ENCODE measurements at places on chromosomes 6 and 20.
A peak's percentile ranks its signal among the peaks of the same experiment; 100 is the strongest.

DNA sequence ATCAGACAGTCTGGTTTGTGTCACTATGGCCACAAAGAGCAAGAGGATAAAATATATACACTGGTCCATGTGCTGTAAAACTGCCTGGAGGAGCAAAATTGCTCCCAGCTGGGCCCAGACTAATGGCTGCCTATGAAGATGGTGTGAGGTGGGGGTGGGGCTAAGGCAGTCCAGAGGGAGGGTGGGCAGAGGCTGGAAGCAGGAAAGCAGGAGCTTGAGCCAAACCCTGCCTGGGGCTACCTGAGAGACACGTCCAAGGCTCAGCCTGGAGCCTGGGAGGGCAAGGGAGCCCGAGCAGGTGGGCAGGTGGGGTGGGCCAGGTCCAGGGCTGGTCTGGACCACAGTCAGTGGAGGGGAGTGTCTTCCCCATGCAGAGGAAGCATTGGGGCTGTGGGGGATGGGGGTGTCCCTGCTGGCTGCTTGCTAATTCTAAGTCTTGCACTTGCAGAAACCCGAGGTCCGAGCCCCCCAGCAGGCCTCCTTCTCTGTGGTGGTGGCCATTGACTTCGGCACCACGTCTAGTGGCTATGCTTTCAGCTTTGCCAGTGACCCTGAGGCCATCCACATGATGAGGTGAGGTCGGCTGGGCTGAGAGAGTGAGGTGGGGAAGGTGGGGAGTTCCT, 9.5 kb downstream of the HSPA12B start:
- no peak for DNase-seq

GRCh38 chr6:23953976-23954375, 172.0 kb upstream of the NRSN1 start:
- no peak for DNase-seq

- DNase-seq, result no peak
Measured at GRCh38 chr6:3750317-3751076, 1.0 kb downstream of the PXDC1 start.

- no peak for DNase-seq
Measured at GRCh38 chr6:1540864-1541521, 68.7 kb upstream of the FOXC1 start.

DNA sequence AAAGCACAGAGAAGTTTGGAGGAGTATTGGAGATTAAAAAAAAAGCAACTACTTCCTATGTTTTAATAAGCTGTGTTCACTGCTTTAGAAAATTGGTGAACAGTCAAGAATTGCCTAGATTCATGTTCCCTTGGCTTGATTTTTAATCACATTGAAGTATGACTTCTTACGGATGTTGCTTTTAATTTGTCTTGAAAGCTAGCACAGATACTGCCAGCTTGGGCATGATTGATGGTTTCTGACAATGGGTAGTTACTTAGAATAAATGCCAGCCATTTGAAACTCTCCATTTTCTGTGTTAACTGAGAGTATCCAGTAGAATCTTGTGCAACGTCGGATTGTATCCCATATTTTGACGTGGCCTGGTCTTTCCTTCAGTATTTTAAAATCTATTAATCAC, 178.0 kb downstream of the DTNBP1 start:
- no peak for DNase-seq

DNA sequence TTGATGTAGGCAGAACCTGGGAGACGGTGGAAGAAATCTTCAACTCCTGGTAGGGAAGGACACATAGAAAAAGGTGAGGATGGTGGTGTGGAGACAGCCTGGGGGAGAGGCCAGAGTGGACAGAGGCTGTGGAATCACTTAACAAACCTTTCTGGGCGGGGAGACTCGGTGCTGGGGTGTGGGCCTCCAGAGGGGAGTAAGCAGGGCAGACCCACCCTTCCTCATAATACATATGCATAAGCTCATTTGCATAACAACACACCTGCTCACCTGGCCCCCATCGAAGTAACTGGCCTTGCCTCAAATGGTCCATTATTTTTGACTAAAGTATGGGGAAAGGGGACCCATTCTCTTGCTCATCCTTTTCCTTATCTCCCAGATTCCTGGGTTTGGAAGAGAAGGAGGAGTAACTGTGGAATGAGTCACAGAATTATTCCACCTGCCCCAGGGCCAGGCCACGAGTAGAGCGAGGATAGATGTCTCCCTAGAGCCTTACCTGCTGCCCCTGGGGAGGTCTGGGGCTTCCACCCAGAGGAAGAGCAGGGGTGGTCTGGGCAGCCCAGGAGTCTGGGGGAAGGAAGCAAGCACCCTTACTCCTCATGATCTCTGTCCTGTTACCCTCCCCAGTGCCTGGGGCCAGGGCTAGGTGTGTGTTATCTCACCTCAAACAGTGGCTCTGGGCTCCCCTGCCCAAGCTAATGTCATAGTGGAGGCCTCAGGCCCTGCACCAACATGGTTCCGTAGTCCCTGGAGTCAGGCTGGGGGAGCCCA, 10.7 kb upstream of the VEGFA start:
- DNase-seq, result no peak

- no peak for DNase-seq
Measured at GRCh38 chr6:91130126-91130525, 543.3 kb upstream of the MAP3K7 start.

- no peak for DNase-seq
Measured at GRCh38 chr6:6685249-6686040, 96.9 kb downstream of the LY86 start.

DNA sequence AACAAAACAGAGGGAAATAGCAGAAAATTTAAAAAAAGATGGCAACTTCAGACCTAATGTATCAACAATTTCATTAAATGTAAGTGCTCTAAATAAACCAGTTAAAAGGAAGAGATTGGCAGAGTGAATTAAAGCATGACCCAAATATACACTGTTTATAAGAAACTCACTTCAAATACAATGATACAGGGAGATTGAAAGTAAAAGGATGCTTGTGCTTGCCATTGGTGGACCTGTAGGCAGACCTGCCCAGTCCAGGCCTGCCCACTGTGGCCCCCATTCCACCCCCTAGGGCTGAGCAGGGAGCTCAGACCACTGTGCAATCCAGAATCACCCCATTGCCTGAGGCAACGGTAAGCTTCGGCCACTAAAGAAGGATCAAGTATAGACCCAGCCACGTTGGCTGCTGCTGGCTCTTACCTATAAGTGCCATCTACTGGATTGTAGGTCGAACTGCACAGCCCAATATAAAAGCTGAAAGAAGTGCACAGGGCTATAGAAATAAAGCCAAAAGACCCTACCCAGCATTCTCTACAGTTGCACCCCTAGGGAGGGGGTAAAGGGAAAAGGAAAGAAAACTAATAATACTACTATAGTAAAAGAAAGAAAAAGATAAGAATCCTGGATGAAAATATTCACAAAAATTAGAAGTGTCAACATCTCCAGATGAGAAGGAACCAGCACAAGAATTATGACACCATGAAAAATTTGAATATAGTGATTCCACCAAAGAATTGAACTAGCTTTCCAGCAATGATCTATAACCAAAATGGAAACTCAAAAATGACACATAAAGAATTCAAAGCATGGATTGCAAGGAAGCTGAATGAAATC, 36.1 kb downstream of the PSMB1 start:
- DNase-seq, result peak; percentile 51

DNA sequence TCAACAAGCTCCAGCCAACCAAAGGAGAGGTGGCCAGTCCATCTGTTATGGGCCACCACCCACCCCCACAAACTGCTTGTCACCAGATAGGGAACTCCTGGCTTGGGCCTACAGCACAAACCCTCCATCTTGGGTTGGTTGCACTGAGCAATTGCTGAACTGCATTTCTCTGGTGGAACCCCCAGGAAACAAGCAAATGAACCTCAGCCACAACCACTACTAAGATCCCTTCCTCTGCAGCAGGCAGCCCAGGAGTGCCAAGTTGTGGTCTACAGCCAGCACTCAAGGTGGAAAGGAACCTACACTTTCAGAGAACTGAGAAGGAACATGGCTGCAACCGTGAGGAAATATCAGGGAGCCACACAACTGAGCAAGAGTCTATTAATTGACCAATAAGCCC, 171.6 kb downstream of the TMEM200A start:
- DNase-seq, result no peak

GRCh38 chr6:42017021-42017643, 33.2 kb upstream of the TAF8 start:
- peak; percentile 50 for DNase-seq

DNA sequence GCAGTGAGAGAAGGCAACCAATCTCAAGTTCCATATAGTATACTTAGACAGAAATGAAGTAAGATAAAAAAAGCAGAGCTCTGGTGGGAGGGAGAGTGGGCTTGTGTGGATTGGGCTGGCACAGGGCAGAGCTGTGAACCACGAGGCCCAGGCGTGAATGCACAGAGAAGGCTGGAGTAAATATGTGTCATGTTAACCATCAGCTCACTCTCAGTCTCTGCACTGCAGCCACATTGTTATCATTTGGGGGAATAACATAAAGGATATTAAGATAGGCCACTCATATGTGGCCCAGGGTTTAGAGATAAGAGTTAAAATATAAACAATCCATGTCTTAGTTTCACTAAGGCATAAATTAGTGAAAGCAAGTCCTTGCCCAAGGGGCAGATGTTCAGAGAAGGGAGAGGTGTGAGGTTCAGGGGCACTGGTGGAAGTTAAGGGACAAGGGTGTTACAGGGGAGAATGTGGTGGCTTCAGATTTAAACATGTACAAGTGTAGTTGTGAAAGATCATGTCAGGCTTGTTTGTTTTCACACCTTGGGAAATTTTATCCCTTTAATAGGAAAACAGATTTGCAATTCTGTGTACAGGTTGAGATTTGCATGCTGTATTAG, 14.4 kb downstream of the GMPR start:
- no peak for DNase-seq

DNA sequence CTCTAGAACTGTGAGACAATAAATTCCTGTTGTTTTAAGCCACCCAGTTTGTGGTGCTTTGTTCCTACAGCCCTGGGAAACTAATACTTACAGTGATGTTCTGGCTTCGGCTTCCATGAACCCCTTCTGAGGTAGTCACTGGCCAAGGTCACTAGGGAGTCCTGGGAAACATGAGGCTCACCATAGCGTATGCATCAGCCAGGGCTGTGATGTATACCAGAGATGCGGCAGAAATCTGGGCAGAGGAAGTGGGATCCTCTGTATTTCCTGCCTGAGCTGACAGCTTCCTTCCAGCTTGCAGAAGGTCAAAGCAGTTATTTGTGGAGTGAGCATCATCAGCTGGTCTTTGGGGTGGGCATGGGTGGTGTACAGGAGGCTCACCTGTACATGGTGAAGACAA, 27.9 kb downstream of the KAT14 start:
- DNase-seq, result no peak

DNA sequence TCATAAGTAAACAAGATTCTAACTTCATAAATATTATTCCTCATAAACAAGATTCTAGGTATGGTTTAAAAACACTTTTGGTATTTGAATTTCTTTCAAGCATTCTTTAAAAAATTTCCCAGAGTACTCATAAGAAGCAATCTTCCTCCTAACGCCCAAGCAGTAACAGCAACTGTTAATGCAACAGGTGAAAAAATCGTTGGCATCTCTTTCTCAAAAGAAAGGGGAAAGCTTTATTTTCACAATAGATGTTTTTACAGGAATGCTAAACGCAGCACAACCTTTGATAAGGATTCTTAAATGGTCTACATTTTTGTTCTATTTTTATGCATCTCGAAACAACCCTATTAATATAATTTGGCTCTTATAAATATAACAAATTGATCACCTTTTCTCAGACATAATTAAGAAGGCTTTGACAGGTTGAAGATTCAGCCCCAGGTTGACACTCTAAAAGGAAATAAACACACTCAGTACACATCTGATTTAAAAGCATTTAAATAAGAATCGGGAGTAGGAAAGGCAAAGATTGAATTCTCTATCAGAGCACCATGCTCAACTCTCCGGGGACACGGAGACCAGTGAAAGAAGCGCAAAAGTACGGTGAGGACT, 634 bp downstream of the AHI1 start:
- DNase-seq, result no peak

DNA sequence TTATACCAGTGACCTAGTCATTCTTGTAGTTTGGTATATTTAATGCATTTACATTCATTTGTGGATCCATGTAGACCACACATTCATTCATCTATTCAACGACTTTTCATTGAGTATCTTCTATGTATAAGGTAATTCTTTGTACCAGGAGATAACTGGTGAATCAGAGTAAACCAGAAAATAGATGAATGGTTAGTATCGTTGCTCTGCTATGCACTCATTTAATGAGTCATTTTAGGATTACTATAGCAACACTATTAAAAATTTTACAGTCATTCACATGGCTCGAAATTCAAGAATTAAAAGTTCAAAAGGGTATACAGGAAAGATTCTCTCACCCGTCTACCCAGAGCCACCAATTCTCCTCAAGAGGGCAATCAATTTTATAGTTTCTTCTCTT, 26.8 kb downstream of the DOK5 start:
- no peak for DNase-seq

DNA sequence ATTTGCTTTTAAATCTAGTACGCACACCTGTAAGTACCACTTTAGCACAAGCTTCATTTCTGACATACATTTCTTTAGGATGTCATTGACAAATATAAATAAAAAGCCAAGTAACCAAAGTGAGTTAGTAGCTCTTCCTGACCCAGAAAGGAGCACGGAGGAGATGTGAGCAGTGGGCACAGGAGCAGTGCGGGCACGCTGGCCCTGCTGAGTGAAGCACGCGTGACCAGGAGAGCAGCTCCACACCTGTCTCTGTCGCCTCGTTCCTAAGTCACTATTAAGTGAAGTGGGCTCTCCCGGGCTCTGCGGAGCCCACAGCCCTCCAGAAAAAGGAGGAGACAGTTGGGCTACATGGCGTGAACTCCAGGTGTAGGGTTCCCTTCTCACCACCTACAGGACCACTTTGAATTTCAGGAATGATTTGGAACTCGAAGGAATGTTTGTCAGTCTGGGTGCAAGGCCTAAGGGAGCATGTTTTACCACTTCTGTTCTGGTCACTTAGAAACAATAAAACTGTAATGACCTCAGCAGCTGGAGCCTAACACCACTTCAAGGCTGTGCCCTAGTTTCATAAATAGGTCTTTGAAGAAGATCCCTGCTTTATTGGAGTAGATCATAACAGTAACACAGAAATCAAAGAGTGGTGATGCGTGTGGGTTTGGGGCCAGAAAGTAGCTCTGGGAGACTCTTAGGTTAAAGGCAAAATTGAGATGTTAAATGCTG, 95.9 kb downstream of the FAM120B start:
- no peak for DNase-seq

DNA sequence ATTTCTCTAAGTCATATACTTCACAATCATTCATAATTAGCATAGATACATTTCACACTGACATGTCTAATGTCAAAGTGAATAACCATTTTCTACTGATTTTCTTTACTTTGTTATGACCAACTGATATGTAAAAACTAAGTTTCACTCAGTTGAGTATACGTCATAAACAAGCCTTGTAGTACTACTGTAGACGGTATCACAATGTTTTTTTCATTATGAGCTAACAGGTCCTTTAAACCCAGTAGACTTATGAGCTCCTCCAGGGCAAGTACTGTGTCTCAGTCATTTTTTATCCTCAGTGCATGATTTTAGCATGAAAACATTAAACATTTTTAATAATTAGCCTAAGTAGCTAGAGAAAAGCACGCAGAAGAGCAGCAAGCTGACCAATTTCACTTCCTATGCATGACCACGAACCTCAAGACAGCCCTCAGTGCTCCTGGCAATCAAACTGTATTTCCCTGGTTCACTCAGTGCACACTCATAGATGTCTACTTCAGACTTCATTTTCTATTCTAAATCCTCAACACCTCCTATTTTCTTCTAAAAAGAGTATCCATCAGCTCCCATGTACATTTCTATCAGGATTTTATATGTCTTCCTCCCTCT, 32.0 kb upstream of the TFAP2D start:
- no peak for DNase-seq

Measured in GF-D8 (cell line).